ENCODE measurements at places on chromosomes 6 and 20. TPM values are rescaled to one million over a fixed set of nuclear protein-coding genes. Genes with fewer than 3 reads are reported as not detected.
A peak's percentile ranks its signal among the peaks of the same experiment; 100 is the strongest.

The PRL gene
- not detected for total RNA-seq

The SLC17A9 gene
- total RNA-seq: 19.9 TPM

The OPRL1 gene
- total RNA-seq: 0.90 TPM

The CST4 gene
- total RNA-seq: not detected

The ESR1 gene
- not detected for total RNA-seq

The TOX2 gene
- total RNA-seq: 1.7 TPM

The KCNK17 gene
- 1.2 TPM for total RNA-seq

The PLN gene
- total RNA-seq: not detected

The SLC16A10 gene
- total RNA-seq: 9.3 TPM

GRCh38 chr6:116695401-116695800, 14.4 kb downstream of the KPNA5 start:
- no peak for DNase-seq

DNA sequence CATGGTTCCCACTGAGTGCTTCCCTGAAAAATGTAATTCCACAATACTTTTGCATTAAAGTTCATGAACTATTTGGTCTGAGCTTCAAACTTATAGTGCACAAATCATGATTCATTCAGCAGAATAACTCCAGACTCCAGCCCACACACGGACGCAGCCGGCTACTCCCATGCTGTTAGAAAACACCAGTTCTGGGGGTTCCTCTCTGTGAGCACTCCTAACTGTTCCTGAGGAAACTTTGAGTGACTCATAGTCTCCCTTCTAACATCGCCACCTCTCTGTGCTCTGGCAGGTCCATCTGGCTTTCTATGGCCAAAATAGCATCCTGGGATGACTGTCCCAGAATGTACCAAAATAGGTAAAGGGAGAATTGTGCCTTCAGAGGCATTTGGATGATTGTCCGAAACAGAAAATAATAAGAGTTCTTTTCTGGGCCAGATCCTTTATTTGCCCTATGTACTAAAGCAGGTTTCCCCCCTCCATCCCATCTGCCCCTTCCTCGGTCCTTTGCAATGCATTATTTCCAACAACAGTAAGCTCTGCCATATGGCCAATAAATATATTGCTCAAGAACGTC, 32.3 kb upstream of the LY86 start:
- no peak for DNase-seq

DNA sequence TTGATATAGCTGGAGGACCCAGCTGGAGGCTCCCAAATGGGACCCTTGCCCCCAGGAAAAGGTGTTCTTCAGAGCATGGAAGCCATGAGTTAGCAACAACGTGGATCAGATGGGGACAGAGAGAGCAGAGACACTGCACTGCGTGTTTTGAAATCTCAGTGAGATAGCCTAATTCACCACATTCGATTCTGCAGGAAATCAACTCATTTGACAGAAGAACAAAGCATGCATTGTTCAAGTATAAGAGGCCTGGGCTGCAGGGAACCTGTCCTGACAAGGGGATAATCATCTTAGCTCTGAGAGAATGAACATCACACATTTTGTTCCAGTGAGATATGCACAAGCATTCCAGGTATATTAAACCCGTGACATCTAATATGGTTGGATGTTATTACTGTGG, 450.2 kb downstream of the CDH26 start:
- no peak for DNase-seq

GRCh38 chr6:45643126-45643525, 265.4 kb upstream of the SUPT3H start:
- DNase-seq: no peak

GRCh38 chr6:152268846-152269442, 368.2 kb downstream of the SYNE1 start:
- DNase-seq: no peak

DNA sequence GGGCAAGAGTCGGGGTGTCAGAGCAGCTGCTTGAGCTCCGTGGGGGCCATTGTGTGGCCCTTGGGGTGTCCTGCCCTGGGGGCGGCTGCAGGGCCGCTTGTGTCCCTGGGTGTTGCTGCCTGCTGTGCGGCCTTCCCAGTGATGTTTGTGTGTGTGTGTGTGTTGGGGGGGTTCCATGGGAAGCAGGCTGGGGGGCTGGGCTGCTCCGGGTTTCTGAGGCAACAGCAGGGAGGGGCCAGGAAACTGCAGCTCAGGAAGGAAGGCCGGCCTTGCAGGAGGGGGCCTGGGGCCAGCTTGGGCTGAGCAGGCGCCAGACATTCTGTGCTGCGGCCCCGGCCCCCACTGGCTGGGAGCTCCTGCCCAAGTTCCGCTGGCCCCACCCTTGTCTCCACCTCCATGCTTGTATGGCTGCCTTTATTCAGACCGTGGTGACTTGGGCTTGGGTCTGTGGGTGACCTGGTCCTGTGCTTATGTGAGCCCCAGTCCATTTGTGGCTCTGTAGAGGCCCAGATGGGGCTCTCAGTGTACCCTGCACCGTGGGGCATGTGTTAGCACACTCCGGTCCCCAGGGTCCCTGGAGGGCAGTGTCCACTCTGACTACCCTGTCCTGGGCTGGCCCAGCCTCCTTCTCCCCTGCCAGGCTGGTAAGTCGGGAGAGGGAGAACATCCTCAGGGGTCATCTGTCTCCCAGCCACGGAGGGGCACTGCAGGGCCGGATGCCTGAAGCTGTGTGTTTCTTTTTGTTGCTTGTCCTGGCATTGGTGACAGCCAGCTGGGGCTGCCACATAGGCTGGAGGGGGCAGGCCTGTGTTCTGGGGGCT, 4.6 kb upstream of the SOX18 start:
- peak; percentile 78 for DNase-seq

DNA sequence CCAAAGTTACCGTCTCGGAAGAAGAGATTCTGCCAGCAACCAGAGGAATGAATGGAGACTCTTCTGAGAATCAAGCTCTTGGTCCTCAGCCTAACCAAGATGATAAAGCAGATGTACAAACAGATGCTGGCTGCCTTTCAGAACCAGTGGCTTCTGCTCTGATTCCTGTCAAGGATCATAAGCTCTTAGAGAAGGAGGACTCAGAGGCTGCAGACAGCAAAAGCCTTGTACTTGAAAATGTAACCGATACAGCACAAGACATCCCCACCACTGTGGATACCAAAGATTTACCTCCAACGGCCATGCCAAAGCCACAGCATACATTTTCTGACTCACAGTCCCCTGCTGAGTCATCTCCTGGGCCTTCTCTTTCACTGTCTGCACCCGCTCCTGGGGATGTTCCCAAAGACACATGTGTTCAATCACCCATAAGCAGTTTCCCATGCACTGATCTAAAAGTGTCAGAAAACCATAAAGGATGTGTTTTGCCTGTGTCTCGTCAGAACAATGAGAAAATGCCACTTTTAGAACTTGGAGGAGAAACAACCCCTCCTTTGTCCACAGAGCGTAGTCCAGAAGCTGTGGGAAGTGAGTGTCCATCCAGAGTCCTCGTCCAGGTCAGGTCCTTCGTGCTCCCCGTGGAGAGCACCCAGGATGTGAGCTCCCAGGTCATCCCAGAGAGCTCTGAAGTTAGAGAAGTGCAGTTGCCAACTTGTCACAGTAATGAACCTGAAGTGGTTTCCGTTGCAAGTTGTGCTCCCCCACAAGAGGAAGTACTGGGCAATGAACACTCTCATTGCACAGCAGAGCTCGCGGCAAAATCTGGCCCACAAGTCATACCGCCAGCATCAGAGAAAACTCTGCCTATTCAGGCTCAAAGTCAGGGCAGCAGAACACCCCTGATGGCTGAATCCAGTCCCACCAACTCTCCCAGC, 109.6 kb downstream of the RTN4IP1 start:
- no peak for DNase-seq

DNA sequence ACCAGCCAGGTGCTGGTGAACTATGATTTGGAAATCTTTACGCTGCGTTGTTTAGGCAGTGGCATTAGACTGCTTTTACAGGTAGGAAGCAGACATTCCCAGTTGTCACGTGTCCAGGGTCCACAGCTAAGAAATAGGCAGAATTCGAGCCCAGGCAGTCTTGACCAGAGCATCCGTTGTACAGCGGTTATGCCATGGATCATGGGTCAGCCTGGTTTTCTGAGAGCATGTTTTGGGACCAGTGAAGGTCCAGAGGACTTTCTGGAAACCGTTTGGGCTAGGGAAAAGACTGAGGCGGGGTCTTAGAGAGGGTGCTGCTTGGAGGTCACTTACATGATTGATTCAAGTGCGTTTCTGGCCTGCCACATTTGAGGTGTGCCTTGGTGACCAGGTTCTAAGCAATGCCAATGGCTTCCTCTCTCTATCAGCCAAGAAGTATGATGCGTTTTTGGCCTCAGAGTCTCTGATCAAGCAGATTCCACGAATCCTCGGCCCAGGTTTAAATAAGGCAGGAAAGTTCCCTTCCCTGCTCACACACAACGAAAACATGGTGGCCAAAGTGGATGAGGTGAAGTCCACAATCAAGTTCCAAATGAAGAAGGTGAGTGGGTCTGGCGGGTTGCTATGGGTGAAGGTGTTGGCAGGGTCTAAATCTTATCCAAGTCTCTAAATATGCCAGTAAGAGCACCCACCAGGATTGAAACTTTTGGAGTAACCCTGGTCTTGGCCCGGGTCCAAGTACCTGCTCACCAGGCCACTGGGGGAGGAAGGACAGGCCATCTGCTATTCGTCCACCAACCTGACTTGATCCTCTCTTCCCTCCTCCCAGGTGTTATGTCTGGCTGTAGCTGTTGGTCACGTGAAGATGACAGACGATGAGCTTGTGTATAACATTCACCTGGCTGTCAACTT, 1.8 kb downstream of the RPL10A start:
- DNase-seq: no peak

GRCh38 chr20:818001-818664, 15.4 kb upstream of the FAM110A start:
- DNase-seq: no peak

GRCh38 chr20:40728470-40728869, 39.4 kb upstream of the MAFB start:
- no peak for DNase-seq

DNA sequence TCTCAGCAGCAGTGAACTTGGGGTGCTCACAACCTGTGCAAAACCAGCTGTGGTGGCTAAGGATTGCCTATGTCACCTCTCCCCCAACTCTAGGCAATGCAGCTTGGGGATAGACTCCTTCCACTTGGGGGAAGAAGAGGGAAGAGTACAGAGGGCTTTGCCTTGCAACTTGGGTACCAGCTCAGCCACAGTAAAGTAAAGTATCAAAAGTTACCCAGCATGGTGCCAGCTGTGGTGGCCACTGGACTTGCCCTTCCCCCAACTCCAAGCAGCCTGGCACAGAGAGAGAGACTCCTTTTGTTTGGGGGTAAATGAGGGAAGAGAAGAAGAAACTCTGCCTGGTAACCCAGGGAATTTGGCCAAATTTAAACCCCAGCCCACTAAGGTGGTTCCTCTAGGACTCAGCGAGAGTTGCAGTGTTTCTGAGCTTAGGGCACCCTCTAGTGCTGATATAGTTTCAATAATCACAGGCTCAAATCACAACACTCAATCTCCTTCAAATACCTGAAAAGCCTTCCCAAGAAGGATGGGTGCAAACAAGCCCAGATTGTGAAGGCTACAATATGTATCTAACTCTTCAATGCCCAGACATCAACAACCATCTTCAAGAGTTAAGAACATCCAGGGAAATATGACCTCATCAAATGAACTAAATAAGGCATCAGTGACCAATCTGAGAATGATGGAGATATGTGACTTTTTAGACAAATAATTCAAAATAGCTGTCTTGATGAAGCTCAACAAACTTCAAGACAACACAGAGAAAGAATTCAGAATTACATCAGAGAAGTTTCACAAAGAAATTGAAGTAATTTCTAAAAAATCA, 7.6 kb upstream of the DEFB129 start:
- peak; percentile 31 for DNase-seq

DNA sequence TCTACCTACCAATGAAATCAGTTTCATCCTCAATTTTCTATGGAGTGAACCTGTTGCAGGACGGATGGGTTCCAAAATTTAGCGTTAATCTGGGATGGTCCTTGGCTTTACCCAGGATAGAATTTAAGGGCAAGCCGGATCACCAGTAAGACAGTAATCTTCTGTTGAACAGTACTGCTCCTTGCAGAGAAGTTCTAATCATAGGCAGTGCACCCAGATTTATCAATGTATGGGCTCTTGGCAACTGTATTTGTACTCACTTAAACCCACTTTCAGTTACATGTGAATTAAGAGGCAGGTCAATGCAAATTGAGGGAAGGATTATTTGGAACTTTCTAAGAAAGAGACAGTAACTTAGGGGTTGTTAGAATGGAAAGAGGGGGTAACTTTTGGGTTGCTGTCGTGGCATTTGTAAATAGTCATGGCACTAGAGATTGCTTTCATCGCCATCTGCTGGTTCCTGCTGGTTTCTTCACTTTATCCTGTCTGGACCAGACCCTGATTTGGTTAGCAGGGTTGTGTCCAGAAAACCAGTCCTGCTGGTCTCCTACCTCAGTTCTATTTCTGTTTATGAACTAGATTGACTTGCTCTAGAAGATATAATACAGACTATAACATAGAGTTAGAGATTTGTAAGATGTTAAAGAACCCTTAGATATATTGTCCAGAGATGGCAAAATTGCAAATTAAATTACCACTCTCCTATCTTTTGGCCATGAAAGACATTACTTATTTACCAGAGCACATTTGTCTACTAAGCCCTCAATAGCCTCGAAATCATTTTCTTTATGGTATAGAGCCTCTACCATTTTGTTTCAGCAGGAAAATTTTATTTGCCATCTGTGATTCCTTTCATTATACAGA, 646.3 kb downstream of the UTRN start:
- peak; percentile 39 for DNase-seq

GRCh38 chr20:43383026-43383795, 74.5 kb upstream of the SRSF6 start:
- no peak for DNase-seq

GRCh38 chr20:56195946-56196345, 52.6 kb upstream of the MC3R start:
- DNase-seq: no peak

DNA sequence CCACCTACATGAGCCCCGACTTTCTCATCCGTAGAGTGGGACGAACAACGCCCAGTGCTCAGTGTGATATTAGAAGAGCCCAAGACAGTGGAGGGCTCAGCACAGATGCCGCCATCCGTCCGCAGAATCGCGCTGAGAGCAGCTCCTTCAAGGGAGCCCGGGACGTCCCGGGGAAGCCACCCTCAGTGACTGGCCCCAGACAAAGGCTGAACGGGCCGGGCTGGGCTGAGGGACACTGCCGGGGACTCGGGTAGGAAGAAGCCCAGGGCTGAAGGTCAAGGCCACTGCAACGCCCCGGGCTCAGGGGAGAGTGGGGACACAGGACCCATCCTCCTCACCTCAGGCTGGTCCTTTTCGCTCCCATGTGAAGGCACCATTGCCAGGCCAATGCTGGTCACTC, 12.8 kb upstream of the CHRNA4 start:
- DNase-seq: no peak

DNA sequence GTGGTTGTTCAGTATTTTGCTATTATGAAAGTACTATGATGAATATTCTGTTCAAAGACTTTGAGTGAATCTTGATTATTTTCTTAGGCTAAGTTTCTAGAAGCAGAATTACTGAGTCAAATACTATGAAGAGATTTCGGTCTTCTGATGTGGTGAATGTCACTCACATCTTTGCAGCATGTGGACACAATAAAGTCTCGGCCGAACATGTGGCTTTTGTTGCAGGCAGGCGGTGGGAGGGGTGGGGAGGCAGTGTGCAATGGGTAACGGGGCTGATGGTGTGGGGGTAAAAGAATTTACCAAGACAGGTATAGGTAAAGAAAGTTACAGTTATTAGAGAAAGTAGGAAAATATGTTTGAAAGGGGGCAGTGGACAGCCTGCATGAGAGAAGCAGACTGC, 156.4 kb upstream of the DTNBP1 start:
- DNase-seq: no peak
